T-helper 22 cell (primary cell): ENCODE measurements at places on chromosomes 7 and 10.

DNA sequence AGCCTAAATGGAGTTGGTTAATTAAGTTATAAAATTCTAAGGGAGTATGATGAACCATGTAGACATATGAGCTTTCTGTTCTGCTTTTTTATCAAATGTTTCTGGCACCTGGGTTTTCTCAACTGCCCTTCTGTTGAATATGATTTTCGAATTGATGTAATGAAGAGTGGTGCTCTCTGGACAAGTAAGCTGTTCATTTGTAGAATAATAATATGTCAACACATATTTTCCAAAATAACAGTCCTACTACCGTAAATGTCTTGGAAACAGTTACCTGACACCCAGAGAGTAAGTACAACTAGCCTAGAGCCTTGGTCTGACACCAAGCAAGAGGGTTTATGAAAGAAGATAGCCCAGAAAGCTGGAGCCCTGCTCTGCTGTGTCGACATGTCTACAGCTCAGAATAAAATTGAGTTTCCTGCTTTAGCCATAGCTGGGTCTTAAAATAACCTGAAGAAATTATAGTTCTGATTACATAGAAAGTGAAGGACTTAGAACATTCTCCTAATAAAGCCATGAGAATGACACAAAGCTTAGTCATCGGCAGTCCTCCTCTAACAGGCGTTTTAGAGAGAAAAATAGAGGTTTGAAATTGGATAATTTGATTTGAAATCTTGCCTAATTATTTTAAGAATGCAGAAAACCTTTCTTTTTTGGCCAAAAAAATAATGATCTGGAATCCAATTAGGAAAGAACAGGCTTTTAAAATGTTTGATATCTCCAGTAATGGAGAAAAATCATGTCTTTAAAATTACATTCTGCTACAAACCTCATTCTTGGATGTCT is 25.1 kb downstream of the HDAC9 start:
- DNase-seq, result no peak

DNA sequence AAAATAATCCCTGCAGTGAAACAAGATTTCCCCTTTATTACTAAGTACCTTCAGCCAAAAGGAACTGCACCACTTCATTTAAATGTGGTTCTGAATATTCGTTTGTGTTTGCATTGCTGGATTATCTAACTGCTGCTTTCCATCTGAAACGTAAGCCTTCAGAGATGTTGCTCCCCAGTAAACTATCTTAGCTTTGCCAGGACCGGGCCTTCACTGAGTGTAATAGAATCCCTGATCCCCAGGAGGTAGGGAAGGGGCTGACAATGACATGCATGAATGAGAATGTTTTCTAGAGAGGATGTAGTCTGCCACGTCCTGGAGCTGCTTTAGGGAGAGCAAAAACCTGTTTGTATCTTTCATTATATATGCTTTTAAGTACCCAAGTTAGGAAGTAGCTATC is 19.5 kb upstream of the INSYN2A start:
- DNase-seq, result no peak

GRCh38 chr10:73998929-73999691 is 1.2 kb downstream of the VCL start:
- DNase-seq, result no peak

- DNase-seq, result no peak
These were observed 300.6 kb downstream of the ZEB1 start for GRCh38 chr10:31619531-31620061.

GRCh38 chr7:18400275-18400674 is 95.3 kb upstream of the HDAC9 start:
- DNase-seq, result no peak

GRCh38 chr10:129542589-129542988 is 75.5 kb downstream of the MGMT start:
- no peak for DNase-seq

- no peak for DNase-seq
These were observed 35.2 kb downstream of the FAM53B start for GRCh38 chr10:124708922-124709520.

GRCh38 chr10:88838766-88839350 is 12.8 kb downstream of the ANKRD22 start:
- DNase-seq, result no peak

DNA sequence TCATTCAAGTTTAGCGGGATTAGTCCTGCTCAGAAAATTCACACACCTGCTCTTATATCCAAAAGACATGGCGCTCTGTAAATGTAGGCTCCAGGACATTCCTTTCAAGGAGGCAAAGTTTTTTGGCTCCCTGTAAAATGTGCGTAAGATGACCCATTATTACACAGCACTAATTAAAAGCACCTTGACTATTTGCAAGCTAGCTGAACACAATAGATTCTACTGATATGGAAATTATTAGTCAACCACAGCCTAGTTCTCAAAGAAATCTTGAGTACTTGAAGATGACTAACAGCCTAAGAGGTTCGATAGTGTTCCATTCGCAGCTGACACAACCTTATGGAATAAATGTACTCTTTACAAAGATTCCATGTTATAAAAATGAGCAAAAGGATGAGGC is 175.2 kb downstream of the BMPER start:
- DNase-seq, result no peak

DNA sequence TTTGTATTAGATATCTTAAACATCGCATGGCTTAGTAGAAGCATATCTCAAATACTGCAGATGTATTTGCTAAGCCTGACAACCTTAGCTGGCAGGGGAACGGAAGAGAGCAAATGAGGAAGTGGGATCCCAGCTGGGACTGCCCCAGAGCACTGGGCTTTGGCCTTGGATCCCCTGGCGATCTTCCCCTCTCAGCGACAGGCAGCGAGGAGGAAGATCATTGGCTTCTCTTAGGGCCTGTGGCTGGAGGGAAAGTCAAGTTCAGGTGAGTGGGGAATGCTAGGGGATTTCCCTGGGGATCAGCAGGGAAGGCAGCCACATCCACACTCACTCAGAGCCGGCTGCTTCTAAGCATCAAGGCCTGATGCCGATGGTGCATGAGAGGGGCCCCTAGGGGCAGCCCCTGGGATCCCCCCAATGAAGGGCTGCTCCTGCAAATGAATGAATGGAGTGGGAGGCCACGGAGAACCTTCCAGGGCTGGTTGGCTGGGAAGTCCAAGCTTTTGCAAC is 42.0 kb downstream of the LYZL2 start:
- no peak for DNase-seq

DNA sequence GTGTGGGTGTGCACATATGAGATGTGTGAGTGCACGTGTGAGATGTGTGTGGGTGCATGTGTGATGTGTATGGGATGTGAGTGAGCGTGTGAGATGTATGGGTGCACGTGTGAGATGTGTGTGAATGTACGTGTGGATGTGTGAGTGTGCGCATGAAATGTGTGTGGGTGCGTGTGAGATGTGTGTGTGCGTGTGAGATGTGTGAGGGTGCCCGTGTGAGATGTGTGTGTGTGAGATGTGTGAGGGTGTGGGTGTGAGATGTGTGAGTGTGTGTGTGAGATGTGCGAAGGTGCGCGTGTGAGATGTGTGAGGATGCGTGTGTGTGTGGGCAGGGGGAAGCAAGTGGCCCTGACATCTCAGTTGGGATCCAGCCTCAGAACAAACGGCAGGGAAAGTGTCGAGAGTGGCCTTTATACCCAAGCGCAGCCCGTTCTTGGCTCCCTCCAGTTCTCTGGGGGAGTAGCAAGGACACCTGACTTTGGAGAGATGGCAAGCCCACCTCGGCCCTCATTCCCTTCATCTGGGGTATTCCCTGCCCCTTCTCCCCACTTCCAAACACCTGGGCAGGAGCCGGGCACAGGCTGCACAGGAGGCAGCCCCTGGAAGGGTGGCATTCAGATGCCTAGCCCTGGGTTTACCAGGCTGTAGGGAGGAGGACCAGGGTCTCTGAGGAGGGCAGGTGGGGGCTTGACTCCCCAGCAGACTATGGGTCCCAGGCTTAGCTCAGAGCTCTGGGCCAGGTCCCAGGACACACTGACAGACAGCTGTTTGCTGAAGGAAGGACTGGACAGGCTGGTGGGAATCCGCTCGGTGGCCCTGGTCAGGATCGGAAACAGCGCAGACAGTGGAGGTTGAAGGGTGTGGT is 31.6 kb downstream of the PPIF start:
- DNase-seq, result no peak

DNA sequence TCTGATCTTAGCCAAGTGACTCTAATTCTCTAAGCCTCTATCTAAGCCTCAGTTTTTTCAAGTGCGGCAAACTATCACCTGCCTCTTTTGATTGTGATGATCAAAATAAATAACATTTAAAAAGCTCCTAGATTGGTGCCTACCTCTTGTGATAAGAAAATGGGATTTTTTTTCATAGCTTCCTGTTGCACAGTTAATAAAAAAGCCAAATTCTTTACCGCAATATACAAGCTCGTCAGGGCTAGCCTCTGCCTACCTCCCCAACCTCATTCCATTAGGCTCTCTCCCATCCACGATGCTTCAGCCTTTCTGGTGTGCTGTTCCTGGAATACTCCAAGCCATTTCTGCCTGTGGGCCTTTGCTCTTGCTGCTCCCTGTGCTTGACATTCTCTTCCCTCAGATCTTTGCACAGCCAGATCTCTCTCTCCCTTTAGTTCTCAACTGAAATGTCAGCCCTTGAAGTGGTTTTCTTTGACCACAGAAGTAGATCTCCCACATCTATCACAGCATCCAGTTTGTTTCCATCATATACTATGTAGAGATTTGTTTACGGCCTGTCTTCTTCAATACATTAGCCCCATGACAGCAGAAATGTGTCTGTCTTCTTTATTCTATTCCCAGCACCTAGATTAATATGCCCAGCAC is 48.8 kb downstream of the SFR1 start:
- DNase-seq, result no peak

DNA sequence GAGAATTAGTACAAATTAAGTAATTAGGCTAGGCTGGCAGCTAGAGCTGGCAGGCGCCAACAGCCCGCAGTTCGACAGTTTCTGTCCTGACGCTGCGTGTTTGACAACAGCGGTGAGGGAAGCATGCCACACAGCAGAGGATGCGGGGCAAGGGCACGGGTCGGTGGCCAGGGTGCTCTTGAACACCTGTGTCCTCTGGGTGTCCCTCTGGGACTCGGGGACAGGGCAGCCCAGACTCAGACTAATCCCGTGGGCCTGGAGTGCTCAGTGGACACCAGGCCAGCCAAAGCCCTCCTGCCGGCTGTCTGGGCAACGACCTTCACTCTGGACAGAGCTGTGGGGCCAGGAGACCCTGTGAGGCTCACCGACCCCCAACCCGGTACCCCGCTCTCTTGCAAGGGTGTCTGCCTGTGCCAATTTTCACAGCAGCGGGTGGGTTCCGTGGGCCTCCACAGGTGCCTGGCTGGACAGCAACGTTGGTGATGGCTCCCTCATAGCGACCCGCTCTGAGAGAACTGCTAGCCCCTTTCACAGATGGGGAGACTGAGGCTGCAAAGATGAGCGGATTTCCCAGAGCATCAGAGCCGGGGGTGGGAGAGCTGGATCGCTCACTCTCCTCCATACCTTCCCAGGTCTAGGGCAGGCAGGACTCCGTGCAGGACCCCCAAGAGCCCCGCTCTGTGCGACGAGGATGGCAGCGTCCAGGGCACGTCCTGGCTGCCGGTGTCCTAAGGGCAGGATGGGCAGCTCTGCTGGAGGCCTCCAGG is 48.5 kb downstream of the FOXL3 start:
- no peak for DNase-seq

GRCh38 chr10:4353964-4354363 is 472.0 kb upstream of the AKR1E2 start:
- no peak for DNase-seq

GRCh38 chr10:69994262-69994661 is 58.4 kb upstream of the MACROH2A2 start:
- DNase-seq, result no peak

DNA sequence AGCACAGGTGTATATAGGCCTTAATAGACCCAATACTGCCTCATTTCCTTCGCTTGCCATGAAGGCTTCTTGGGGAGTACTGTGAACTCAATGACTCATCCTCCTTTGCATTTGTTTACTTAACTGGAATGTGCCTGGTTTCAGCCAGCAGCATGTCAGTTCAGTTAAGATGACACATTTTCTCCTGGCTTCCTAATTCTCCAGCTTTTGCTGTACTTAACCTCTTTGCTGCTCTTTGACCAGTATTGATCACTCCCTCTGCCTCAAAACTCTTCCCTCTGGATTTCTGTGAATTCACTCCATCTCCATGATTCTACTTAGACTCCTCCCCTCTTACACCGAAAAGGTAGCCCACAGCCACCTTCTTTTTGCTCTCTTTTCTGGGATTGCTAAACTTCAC is 135.7 kb downstream of the MAGI2 start:
- no peak for DNase-seq

DNA sequence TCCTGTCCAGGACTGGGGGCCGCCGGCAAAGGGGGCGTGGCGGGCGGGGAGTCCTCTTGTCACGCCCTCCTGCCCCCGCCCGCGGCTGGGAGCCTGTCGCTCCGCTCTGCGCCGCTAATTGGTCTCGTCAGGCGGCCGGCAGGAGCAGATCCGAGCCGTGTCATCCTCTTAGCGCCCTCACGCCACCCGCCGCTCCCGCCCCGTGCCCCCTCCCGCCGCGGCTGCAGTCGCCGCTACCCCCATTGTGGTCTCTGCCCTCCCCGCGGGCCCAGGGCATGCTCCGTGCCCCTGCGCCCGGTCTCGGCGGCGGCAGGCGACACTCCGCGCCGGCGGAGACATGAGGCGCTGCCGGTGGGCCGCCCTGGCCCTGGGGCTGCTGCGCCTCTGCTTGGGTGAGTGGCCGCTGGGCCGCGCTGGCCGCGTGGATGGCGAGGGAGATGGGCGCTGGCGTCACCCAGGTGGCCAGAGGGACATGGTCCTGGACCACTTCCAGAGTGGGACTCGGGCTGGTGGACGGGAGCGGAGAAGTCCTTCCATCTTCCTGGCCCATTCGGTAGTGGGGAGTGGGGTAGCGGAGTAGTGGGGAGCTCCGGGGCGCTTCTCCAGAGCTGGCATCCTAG is at the start of gene CDHR1:
TSS of gene CDHR1 (plus strand) at position 114 of the 620 bp plus-strand sequence. CDS start at position 338, 224 bp downstream.
- no peak for DNase-seq

GRCh38 chr10:110967009-110967630 is 47.7 kb downstream of the SHOC2 start:
- DNase-seq, result no peak

DNA sequence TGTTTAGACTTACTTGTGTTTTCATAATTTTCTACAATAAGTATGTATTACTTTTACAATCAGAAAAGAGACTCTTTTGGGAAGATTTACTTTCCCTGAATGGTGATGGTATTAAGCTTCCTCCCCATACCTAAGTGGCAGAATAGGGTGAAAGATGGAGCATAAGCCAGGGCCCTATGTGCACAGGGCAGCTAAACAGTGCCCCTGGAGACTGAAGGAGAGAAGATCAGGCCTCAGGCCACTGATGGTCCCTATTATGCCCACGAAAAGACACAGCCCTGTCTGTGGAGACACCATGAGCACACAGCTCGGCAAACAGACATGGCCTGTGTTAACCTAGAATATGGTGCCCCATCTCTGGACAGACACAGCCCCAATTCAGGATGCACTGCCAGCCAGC is 139.4 kb downstream of the OAT start:
- DNase-seq, result no peak

DNA sequence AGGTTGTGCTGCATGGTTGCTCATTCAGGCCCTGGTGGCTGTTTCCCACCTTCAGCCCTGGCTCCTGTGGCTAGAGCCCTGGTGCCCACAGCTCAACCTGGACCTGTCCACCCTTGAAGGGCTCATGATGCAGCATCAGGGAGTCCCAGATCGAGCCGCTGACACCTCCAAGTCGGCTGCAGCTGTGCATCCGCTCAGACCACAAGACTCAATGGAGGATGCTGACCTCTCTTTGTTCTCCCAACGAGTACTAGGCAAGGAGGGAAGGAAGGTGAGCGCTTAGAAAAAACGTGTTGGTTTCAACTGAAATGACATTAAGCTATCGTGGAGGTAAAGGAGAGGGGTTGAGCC is 9.5 kb upstream of the C10orf95 start:
- DNase-seq, result no peak
